NCI-H1092 treated with DMSO at 0.1 percent for 48 hours (cell line): ENCODE measurements at places on chromosomes 1 and 21.

DNA sequence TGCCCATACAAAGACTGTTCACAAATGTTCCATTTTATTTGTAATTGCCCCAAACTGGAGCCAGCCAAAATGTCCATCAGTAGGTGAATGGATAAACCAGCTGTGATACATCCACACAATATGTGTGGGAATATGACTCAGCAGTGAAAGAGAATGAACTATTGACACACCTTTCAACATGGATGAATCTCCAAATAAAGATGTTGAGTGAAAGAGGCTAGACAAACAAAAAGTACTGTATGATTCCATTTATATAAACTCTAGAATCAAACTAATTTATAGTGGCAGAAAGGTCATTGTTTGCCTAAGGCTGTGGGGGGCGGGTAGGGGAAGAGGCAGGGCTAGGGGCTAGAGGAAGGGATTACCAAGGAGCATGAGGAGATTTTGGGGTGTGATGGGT is 4.5 kb downstream of the DHCR24 start:
- peak; percentile 0 for DNase-seq

GRCh38 chr1:147283011-147283410 is 40.5 kb downstream of the CHD1L start:
- no peak for DNase-seq

DNA sequence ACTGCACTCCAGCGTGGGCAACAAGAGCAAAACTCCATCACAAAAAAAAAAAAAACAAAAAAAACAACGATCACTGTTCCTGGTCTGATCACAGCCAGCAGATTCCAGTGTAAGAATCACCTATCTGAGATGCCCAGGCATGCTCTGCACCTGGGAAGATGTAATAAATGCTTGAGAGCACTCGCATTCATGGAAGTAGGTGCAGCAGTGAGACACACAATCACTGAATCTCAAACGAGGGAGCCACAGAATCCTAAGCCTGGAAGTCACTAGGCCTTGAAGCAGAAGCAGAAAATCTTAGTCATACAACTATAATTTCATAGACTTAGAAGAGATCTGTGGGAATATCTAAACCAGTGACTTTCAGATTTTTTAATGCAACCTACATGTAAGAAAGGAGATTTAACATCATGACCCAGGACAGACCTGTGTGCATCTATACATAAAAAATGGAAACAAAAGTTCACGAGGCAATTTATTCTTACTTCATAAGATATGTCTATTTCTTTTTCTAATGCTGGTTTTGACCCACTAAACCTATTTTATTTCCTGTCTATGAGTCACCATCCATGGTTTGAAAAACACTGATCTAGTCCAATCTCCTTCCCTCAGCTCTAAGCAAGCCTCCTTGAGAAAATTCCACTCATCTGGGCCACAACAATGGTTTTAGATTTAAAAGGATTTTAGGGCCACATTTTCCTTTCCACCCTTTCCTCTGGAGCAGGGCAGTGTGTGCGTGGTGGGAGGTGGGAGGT is 30.4 kb downstream of the RIMS3 start:
- no peak for DNase-seq

DNA sequence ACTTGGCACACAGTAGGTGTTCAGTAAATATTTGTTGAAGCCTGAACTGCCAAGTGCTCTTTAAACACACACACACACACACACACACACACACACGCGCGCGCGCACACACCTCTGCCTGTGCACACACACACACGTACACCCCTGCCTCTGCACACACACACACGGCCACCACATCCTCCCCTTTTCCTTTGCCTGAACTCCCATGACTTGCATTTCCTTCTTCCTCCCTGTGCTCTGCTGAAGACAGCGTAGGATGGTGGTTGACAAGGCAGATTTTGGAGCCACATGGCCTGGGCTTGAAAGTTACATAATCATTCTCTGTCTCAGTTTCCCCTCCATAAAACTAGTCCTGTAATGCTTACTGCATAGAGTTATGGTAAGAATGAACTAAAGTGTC is 712.3 kb downstream of the PTPRU start:
- DNase-seq: no peak

GRCh38 chr1:220426989-220427388 is 100.9 kb upstream of the MARK1 start:
- DNase-seq: no peak

GRCh38 chr1:217911908-217912307 is 280.8 kb downstream of the SPATA17 start:
- no peak for DNase-seq

GRCh38 chr1:208509072-208509471 is 264.9 kb upstream of the PLXNA2 start:
- DNase-seq: no peak

DNA sequence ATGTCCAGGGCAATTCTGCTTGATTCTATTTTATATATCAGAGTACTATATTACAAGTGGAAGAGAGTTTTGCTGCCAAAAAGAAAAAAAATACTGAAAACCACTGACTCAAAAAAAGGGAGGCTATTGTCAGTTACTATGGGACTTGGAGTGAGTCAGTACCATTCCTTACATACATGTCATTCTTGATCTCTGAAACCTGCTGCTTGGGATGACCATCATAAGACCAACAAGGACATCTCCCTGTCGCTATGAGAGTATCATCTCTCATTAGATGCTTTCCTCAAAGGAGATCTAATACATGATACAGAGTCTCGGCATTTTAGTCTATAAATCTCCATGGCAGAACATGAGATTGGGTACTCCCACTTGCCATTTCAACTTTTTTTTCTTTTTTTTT is 11.8 kb upstream of the INPP5B start:
- no peak for DNase-seq

DNA sequence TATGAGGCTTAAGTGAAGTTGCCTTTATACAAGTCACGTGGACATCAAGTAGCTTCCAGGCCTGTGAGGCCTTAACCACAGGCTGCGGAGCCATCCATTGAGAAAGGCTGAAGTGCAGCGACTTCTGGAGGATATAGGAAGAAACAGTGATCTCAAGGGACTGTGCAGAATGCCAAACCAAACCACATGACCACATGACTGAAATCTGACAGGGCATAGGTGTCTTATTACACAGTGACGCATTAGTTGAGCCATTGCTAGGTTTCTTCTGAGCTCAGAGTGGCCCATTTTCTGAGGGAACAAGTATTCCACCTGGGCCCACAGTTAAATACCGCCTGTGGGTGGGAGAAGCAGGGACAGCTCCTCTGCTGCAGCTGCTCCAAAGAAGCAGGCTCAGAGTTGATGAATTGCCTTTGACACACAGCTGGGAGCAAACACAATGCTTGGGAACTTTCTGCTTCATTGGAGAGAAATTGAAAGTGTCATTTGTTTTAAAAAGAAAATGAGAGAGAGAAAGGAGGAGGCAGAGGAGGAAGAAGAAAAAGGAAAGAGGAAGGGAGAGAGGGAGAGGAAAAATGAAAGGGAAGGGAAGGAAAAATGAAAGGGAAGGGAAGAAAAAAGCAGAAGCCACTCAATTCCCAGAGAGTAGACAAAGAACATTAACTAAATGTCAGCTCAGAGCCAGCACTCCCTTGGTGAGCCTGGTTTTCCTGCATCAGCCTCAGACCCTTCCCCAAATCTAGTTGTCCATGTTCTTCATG is 94.4 kb downstream of the COLGALT2 start:
- DNase-seq: no peak

DNA sequence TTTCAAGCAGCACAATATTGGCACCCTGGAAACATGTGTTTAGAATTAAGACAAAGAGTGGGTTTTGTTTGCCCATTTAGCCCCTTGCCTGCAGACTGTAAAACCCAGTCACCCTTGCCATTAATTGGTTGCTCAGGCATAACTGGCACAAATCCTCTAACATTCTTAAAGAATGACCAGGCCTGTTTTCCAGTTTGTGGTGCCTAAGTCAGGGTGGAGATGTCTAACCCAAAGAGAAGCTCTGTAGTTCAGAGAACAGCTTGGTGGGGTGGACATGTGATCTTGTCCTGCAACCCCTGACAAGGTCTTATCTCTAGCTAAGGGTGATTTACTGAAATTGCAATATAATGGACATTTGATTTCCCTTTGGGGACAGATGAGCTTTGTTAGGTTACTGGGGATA is 8.8 kb upstream of the ANGPTL7 start:
- no peak for DNase-seq

DNA sequence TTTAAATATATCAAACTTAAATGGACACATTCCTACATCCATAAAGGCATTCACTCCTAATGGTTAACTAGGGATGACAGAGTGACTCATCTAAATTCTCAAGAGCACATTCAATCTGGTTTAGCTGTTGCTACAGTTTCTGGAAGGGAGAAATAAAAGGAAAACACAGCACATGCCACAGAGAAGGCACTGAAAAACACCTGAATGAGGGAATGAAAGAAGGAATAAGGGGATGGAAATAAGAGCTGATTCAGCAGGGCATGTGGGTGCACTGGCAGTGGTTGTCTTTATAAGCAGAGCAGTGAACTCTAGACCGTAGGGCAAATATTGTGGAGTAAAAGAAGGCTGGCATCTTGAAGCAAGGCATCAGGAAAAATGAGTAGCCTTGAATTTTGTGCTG is 79.3 kb downstream of the LHX4 start:
- DNase-seq: no peak

DNA sequence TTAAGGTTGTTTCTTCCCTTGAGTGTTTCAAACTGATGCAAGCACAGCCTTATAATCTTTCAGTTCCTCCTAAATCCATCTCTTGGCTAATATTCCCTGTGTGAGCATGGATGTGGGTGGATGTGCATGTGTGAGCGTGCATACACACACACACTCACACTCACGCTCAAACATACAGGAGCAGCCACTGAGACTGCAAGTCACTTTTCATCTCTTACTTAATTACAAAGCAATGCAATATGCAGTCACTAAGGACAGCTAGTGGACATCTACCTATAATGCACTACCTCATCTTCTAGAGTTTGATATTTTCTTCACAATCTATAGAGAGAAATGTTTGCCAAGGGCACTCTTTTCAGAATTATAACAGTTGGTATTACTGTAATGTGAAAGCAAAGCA is 1.4 kb downstream of the ESRRG start:
- DNase-seq: peak; percentile 54

DNA sequence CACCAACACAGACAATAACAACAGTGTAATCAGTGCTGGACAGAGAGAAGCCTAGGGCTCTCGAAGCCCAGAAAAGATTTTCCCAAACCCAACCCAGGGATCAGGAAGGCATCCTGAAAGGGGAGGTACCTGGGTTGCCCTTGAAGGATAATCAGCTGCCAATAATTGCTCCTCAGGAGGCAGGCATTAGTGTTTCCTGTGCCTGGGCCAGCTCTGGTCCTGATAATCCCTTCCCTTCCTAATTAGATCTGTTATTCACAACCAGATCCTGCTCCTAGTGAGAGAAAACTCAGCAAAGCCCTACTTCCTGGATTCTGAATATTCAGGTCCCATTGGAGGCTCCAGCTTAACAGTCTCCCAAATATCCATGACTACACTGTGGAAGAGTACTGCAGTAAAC is 117.4 kb downstream of the DMRTA2 start:
- DNase-seq: no peak

GRCh38 chr21:35357041-35357780 is 308.1 kb upstream of the RUNX1 start:
- DNase-seq: no peak

GRCh38 chr1:57295326-57295725 is 128.5 kb downstream of the DAB1 start:
- no peak for DNase-seq

DNA sequence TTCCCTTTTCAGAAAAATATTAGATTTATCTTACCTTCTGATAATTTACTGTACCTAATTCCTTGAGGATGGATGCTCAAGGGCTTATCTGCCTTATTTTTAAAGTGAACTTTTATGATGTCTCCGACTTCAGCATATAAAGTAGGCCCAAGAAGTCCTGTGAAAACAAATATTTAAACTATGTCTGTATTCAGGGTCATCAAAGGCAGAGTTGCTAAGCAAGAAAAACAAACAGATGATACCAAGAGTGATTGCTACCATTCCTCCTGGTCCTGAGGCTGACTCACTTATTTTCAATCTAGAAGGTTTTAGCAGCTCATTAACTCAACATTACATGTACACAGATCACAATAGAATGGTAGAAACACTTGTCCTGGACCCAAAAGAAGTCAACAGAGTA is 14.1 kb downstream of the F5 start:
- no peak for DNase-seq

GRCh38 chr1:28050776-28051175 is 37.6 kb downstream of the EYA3 start:
- no peak for DNase-seq

DNA sequence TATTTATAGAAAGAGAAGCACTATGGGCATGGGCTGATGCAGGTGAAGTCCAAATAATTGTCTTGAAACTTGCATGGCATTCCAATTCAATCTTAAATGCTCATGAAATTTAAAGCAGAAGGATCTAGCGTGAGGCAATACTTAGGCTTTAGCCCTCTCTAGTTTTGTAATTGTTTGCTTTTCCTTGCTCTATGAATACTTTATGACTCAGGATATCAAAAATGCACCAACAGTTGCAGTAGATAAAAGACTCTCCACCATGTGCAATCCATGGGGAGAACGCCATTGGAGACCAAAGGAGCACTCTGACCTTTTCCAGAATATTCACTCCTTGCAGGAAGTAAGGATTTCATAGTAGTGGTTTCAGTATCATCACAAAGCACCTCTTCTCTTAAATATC is 436.4 kb downstream of the LRRIQ3 start:
- DNase-seq: no peak

- DNase-seq: no peak
Observed at GRCh38 chr1:111802110-111802509, 46.4 kb downstream of the DDX20 start.
